ENCODE measurements at places on chromosomes 7 and 10.
A peak's percentile ranks its signal among the peaks of the same experiment; 100 is the strongest.

GRCh38 chr10:31645786-31646185 lies 282.8 kb downstream of the ARHGAP12 start:
- DNase-seq, result no peak

GRCh38 chr10:17196045-17196444 lies 5.4 kb downstream of the TRDMT1 start:
- no peak for DNase-seq

- DNase-seq, result no peak
These were observed 25.1 kb downstream of the PWWP2B start for GRCh38 chr10:132421847-132422751.

- no peak for DNase-seq
These were observed 66.3 kb upstream of the SP4 start for GRCh38 chr7:21361413-21362125.

GRCh38 chr7:36360244-36360643 lies 29.4 kb upstream of the ANLN start:
- DNase-seq, result no peak

- DNase-seq, result no peak
These were observed 167.7 kb downstream of the TRIL start for GRCh38 chr7:28790467-28790866.

DNA sequence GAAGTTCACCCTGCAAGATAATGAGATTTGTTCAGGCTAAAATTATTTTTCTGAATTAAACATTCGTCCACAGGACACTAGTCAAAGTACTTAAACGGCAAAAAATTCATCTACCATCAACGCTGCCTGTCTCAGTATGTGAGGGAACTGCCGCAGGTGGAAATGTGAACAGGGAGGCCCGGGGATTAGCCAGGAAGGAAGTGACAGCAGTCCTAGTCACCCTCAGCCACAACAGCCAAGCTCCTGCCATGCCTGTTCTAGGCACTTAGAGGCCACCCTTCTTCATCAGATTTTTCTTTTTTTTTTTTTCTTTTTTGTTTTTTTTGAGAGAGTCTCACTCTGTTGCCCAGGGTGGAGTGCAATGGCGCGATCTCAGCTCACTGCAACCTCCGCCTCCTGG lies 9.4 kb downstream of the NUDT5 start:
- DNase-seq, result no peak

DNA sequence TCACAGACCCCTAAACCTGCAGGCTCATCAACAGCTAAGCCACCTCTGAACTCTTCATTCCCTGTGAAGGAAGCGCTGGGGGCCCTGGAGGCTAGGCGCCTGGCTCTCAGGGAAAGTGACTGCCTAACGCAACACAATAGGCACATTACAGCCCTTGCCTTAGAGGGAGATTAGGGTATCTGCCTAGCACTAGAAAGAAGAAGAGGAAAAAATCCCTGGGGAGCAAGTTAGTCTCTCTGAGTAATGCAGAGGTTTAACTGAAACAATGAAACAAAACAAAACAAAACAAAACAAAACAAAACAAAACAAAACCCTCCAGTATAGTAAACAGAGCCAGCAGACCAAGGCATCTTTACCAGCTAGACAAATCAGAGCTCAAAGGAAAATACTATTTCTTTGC lies 2.6 kb downstream of the ZNF777 start:
- no peak for DNase-seq

DNA sequence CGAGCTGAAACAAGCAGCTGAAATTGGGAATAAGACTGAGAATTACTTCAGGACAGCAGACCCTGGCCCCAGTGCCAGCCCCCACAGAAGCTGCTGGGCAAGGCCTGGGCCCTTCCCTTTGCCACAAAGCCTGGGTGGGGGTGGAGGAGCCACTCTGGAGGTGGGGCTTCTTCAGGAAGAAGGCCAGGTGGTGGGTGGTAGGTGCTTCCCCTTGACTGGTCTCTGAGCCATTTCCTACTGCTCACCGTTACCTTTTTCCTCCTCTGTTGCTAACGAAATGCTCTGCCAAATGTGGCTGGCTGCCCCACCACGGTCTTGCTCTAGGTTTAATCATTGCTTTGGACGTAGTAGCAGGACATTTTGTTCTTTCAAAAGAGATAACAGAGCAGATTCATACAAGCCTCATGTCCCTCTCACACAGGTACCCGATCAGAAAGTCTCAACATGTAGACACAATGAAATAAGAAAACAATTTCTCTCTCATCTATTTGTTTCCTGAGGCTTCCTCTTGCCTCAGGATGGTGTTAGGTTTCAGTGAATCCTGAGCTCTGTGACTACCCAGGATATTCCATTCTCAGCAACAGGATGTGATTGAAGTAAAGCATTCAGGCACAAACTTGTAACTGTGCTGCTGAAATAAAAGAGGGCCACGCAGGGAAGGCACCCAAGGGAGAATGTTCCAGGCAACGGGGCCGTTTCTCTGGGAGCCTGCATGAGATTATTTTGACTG lies 66.5 kb downstream of the WDR11 start:
- no peak for DNase-seq

- no peak for DNase-seq
These were observed 54.7 kb downstream of the ADAMTS14 start for GRCh38 chr10:70726909-70727495.

DNA sequence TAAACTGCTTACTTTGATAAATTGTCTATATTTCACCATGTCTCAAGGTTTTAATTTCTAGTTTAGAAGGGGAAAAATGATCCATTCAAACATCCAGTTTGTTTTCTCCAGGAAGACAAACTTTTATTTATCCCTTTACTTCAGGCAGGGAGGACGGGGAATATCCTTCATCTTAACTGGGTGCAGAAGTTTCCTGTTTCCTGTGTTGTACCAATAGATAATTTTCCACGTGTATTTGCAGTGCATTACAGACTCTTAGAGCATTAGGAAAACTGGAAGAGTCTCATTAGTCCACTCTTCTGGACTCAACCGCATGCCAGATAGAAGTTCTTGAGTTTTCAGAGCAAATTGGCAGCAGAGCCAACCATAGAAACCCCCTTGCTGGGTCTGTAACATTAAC lies 39.4 kb upstream of the PIP4K2A start:
- DNase-seq, result no peak

- DNase-seq, result no peak
These were observed 241.3 kb downstream of the ANK3 start for GRCh38 chr10:60148266-60148840.

GRCh38 chr10:84076540-84077195 lies 62.6 kb upstream of the GHITM start:
- no peak for DNase-seq

- no peak for DNase-seq
These were observed 43.1 kb downstream of the STK17A start for GRCh38 chr7:43625980-43626379.

DNA sequence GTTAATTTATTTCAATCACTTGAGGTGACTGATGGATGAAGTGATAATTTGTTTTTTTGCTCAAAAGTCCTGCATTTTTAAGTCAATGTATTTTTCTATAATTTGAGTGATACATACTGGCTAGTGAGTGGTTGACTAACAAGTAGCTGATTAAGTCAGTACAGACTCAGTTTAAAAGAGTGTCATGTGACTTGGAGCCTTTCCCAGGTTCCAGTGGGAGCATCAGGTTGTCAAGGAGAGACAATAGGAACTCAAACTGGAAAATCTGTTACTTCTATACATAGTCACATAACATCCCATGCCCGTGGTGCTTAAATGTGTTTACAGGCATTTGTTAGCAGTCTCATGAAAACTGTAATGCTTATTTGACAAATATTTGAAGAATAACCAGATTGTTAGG lies 154.7 kb downstream of the ANK3 start:
- DNase-seq, result no peak

DNA sequence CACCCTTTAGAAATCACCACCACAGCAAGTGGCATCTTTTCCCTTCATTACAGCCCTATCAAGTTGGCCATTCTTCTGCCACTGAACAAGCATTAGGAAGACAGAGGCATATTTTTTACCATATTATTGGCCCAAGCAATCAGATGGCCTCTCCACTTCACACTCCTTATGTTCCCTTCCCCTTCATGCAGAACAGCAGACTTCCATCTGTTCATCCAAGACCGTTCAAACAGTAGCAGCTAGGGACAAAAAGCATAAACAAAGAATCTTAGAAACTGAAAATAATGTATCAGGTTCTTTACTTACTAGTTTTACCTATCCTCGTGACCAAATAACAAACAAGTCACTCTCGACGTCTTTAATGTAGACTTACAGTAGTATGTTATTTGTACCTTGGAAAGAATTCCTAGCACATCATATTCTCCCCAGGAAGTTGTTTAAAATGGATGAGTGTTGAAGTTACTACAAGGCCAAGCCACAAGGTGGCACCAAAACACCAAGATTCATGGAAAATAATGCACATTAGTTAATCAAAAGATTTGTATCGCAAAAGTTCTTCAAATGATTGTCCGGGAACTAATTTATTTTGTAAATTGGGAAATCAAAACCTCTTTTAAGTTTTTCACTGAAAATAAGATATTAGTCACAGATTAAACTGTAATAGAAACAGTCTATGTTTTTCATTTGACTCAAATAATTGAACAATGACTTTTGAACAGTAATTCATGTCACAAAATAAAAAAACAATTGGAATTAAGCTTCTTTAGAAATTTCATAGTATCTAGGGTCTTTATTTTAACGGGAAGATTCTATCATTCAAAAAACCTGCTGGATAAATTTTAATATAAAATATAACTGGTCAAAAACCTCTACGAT lies 112.1 kb downstream of the VPS41 start:
- peak; percentile 10 for DNase-seq

DNA sequence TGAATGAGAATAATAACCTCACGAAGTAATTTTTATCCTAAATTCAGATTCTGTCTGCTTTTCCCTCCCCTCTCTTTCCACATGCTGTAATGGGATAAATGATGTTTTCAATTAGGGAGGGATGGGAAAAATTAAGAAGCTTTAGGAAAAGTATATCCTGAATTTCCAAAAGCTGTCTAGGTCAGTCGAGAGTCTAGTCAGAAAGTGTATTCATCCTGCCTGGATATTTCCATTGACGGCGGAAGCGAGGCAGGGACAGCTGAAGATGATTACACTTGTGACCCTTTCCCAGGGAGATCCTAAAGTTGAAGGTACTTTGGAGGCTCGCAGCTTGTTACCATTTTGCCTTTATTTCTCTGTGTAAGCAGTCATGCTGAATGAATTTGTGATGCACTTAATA lies 204.1 kb downstream of the ZNF365 start:
- DNase-seq, result no peak

DNA sequence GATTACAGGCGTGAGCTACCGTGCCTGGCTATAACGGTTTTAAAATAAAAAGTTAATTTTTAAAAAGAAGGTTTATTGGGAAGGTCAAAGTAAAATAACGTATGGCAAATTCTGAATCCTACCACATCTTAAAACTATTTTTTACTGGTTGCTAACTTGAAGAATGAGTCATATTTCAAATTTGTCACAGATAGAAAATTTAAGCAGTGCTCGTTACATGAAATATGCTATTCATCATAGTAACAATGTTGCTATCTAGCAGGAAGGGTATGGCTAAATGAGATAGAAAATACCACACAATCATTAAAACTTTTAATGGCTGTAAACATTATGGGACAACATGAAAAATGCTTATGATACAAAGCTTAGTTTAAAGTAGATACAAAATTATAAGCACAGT lies 500.5 kb downstream of the PHTF2 start:
- DNase-seq, result no peak

All from stimulated activated CD4-positive, alpha-beta T cell treated with anti-CD3 and anti-CD28 coated beads, Interleukin-1b, Interleukin-23, amount 100 ng/mL, for 1 hour (primary cell).